ENCODE measurements at places on chromosomes 11 and 22.
A peak's percentile ranks its signal among the peaks of the same experiment; 100 is the strongest.

DNA sequence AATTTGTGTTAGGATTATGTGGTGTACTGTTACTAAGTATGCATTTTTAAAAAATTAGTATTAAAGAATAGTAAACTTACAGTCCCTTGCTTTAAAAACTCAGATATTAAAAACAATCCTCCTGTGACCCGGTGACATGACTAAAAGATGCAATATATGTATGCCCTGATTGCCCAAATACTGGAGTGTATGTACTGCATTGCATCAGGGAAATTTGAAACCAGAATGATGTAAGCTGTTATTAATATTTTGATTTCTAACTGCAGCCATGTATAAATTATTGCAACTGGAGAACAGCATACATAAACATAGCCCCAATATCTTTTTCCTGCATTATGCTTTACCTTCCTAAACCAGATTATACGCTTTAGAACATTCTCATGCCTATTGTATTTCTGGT lies 3.7 kb upstream of the HSPA8 start:
- DNase-seq: no peak

DNA sequence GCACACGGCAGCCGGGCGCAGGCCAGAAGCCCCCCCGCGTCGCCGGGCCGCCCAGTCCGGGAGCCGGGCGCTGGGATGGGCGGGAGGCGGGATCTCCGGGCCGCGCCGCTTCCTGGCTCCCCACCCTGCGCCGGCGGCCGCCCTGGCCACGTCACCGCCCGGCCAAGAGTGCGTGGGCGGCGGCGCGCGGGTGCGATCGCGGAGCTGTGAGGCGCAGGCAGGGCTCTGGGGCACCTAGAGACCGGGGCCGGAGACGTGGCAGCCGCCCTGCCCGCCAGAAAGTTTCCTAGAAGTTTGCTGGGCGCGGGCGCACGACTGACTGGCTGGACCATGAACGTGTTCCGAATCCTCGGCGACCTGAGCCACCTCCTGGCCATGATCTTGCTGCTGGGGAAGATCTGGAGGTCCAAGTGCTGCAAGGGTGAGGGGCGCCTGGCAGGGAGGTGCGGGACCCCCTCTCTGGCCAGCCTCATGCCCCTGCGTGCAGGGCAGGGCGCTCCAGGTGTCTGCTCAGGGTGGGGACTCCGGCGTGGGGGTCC lies at the start of gene KDELR3:
Gene KDELR3, plus strand, starts transcription at position 193 of the 539 bp plus-strand sequence. Its CDS starts 138 bp downstream, at position 331.
- peak; percentile 14 for DNase-seq

DNA sequence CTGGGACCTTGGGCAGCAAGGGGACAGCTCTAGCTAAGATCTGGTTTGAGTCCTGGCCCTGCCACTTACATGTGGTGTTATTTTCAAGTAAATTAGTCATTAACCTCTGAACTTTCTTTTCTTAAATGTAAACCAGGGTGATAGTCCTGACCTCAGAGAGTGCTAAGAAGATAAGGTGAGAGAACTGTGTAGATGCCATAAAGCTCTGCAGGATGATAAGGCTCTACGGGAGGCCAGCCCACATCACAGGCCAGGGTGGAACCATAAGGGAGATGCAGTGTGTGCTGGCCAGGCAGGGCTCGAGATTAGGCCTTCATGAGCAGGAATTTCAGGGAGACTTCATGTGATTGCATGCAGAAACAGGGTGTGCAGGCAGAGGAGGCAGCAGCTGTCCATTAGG lies 24.2 kb downstream of the NECTIN1 start:
- DNase-seq: no peak

DNA sequence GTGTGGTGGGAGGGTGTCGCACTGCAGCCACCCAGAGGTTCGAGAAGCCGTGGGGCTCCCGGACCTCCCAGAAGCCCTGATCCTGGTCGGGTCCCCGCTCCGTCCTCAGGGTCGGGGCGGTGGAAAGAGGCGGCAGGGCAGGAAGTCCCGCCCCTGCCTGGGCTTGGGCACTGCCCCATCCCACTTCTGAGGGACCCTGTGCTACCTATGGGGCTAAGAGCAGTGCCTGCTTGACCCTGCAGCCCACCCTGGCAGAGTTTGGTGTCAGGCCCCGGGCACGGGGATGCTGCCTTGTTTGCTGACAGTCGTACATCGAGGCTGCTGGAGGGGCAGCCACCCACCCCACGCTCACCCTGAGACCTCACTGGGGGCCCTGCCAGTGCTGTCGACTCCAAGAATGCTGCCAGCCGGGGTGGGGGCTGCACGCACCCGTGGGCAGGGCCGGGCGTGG lies 19.4 kb downstream of the RNH1 start:
- no peak for DNase-seq

DNA sequence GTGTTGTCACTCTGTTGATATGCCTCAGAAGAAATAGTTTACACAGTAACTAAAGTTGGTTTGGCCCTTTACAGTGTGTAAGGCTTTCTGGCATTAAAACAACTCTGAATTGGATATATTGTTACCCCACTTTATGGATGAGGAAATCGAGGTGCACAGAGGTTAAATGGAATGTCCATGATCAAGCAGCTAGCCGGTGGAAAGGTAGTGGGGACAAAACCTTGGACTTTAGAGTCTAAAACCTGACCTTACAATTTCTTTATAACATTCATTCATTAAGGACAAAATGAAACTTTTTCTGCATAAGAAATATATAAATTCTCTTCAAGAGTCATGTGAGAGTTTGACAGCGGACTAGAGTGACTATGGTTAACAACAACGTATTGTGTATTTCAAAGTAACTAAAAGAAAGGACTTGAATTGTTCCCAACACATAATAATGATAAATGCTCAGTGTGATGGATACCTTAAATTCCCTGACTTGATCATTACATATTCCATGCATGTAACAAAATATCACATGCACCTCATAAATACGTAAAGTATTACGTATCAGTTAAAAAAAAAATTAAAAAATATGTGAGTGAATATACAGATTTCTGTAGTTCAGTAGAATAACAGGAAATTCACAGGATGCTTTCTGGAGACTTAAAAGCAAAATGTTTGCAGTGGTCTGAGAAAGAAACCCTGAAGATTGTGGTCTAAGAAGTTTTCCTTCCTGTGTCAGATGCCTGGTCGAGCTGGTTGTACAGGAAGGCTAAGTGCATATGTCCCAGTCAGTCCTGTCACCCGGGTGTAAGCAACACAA lies 51.0 kb downstream of the TEAD1 start:
- no peak for DNase-seq

GRCh38 chr11:60347084-60347797 lies 20.2 kb downstream of the MS4A6E start:
- DNase-seq: no peak

DNA sequence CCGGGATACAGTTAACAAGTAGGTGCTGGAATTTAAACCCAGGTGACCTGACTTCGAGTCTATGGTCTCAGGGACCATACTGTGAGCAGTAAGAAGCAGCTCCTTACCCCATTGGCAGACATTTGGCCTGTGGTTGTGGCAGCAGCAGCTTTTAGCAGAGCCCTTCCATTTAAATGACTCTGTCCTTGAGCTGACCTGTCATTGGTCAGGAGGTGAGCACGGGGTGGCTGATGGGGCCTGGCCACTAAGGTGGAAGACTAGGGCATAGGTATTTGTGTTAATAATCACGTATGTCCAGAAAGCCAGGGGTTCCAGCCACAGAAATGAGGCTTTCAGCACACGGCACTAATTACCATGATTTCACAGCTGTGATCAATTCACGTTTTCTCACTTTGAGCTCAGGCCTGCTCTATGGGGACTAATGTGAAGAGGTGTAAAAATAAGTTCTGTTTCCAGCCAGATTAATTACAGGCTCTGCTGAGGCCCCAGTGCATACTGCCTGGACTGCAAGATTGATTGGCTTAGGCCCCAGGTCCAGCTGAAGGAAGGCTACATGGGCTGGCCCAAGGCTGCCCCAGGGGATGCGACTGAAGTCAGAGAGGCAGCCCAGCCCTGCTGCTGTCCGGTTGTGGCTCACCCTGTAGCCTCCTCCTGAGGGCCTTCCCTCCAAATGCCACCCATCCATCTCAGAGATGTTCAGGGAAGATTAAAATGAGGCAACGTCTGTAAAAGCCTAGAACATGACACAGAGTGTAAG lies 76.0 kb downstream of the FDX1 start:
- no peak for DNase-seq

- DNase-seq: no peak
Measured at GRCh38 chr22:35746946-35747703, 29.5 kb downstream of the APOL5 start.

DNA sequence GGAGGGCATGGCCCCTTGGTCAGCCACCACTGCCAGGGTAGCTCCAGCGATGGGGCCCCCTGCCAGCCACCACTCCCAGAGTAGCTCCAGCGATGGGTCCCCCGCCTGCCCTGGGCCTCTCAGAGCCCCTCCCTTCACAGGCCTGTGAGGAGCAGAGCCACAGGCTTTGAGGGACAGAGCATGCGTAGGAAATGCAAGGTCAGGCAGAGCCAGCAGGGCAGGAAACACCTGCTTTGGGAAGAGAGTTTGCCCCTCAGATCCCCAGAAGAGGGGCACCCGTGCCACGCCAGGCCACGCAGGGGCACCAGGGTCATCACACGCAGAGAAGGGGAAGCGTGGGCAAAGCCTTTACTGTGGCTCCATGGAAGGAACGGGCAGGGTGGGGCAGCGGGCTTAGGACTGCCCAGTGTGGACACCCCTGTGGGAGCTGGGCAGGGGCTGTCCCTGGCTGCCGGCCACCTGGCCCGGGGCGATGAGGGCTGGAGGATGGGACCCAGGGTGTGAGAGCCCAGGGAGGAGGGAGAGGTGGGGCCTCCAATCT lies 477.8 kb downstream of the BRD1 start:
- DNase-seq: no peak

DNA sequence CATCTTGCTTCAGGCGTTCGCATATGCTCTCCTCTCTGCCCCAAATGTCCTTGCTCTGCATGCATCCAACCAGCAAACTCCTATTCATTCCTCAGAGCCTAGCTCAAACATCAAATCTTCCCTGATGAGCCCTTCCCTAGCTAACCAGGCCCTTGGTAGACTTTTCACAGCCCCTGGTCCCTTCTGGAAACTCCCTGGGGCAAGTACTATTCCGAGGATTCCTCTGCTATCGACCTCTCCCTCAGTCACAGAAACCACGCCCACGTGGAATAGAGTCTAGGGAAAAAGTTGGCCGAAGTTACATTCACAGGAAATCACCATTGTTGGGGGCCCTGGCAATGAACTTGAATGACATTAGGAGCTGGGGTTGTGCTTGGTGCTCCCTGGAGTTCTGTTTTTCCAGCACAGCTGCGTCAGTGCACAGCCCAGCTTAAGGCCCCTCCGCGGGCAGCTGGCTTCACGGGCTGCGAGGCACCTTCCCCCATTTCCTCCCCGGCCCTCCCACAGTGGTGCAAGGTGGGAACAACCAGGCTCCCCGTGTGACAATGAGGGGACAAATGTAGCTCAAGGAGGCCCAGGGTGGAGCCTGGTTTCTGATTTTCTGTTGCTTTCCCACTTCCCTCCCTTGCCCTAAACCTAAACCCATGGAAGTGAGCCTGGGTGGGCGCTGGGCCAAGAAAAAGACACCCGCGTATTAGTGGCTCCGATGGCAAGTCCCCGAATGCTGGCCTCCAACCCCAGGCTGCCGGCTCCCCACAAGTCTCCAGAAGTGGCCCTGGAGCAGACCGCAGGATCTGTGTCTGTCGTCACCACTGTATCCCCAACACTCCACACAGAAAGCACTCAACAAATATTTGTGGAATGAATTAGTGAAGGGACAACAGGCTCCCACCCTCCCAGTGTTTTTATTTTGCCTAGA lies 4.3 kb upstream of the ATP5MGL start:
- DNase-seq: no peak

DNA sequence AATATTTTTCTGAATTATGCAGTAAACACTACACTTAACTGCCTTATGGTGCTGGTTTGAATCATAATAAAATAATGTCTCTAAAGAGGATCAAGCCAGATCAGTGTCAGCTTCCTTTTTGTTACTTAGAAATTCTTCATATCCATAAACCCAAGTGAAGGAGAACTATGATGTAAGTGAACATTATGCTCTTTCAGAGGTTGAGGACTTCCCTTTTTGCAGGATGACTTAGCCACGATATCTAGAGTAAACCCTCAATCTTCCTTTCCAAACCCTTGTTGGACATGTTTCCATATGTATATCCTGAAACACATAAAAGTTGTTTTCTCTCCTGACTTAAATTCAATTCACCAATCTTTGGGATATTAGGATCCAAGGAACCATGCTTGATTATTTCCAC lies 19.1 kb downstream of the OR8D1 start:
- no peak for DNase-seq
